Stomach (tissue), 19 donors: ENCODE measurements at places on chromosomes 6 and 20. TPM values are rescaled to one million over a fixed set of nuclear protein-coding genes. Genes with fewer than 3 reads are reported as not detected.

Gene LST1
- total RNA-seq: not detected

Gene RPL10A
- total RNA-seq: 1,370 TPM

Gene CD93
- total RNA-seq: 63.5 TPM

DNA sequence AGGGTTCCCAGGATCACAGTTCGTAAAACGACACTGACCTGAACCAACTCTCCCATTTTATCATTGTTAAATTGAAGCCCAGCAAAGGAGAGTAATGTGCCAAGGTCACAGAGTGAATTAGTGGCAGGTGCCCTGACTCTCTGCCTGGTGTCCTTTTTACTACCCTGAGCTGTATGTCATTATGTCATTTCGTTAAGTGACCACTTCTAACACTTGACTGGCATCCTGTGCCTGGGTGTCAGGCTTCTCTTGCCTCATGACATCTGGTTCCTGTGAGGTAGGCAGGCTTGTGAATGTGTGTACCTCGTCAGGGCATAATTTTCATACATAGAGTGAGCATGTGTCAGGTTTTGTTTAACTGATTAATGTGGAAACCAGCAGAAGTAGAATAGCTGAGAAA is 48.6 kb downstream of the RALY start:
- H3K27me3 ChIP-seq: no peaks in the 10 kb centered on the region
- H3K4me3 ChIP-seq: no peak overlapping the region
- H3K4me1 ChIP-seq: peaks cover 21% of the 10 kb centered on the region
- no peak overlapping the region for H3K27ac ChIP-seq

DNA sequence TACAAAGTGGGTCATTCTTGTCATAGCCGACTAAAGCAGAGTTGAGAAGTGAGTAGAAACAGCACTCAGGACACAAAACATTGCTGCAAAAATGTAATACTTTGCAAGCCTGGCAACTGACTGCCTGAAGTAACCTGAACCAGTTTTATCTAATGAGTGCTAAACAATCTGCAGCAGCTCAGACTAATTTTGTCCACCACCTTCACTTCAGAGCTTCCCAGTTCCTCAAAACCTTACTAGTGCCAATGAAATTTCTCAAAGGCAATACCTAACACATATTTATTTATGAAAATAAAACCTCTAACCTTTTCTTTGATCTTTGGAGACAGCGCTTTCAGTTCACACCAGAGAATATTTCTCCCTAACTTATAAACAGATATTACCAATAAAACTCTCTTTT is 56.7 kb upstream of the FKBP1C start:
- no peaks in the 10 kb centered on the region for H3K36me3 ChIP-seq
- H3K27ac ChIP-seq: no peak overlapping the region
- no peak overlapping the region for H3K4me3 ChIP-seq
- no peak for DNase-seq
- H3K4me1 ChIP-seq: no peaks in the 10 kb centered on the region

DNA sequence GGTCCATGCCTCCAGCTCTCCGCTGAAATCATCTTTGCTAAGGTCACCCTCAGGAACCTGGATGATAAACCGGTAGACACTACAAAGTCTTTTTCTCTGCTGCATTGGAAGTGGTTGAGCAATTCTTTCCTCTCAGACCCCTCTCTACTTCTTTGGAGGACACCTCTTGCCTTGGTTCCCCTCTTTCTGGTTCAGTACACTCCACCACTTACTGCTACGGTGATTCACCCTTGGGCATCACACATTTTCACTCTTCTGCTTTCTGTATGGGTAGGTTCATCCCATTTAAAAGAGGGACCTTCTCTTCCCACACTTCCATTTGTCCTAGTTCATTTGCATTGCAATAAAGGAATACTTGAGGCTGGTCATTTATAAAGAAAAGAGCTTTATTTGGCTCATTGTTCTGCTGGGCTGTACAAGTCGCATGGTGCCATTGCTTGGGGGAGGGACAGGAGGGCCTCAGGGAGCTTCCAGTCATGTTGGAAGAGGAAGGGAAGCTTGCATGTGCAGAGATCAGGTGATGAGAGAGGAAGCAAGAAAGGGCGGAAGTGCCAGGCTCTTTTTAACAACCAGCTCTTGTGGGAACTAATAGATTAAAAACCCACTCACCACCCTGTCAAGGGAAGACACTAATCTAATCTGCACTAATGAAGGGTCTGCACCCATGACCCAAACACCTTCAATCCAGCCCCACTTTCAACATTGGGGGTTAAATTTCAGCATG is 149.7 kb upstream of the TMEM170B start:
- H3K4me3 ChIP-seq: no peak overlapping the region
- H3K4me1 ChIP-seq: no peaks in the 10 kb centered on the region
- H3K27me3 ChIP-seq: no peaks in the 10 kb centered on the region
- no peak overlapping the region for H3K27ac ChIP-seq
- no peaks in the 10 kb centered on the region for H3K36me3 ChIP-seq

DNA sequence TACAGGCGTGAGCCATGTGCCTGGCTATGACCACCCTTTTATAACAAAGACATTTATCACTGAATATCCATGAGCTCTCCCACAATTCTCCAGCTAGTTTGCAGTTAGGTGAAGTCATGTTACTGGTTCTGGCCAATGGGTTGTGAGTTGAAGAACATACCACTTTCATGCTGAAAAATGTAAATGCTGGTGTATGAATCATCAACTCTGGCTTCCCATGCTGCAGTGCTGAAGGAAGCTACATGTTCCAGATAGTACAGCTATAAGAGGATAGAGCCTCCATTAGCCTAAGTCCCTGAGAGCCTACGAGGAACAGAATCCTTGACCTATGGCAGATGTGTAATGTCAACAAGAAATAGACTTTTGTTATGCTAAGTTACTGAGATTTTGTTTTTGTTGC is 180.4 kb downstream of the BTBD9 start:
- H3K36me3 ChIP-seq: no peaks in the 10 kb centered on the region
- no peak overlapping the region for H3K27ac ChIP-seq
- H3K27me3 ChIP-seq: no peaks in the 10 kb centered on the region
- no peak overlapping the region for H3K4me3 ChIP-seq
- H3K4me1 ChIP-seq: no peaks in the 10 kb centered on the region

DNA sequence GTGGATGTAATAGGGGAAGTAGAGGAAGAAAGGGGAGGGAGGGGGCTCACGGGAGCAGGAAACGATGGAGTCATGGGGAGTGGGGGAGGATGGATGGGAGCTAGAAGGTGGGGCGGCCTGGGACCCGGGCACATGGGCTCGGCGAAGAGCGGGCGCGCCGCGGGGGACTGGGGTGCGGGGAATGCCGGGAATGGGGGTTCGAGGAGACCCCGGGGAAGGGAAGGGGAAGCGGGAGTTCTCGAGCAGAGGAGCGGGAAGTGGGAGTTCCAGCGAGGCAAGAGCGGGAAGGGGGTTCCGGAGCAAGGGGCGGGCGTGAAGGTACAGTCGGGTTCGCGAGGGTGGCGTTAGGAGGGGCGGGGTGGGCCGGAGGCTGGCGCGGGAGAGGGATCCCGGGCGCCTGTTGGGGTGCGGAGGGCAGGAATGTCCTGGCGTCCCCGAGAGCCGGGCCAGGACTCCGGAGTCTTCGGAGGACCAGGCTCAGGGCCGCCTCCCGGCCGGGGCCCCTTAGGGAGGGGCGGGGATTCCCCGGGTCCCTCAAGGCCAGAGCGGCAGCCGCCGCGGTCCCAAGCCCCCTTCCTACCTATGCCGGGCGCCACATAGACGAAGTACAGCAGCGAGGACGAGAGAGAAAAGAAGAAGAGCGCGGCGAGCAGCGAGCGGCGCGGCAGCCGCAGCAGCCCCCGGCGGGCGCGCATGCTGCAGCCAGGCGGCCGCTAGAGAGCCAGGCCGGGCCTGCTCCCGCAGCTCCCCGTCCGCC is 504 bp downstream of the B4GALT5 start:
- no peaks in the 10 kb centered on the region for H3K36me3 ChIP-seq
- peaks cover 17% of the 10 kb centered on the region for H3K4me1 ChIP-seq
- H3K27ac ChIP-seq: peak overlapping the region; percentile 99

DNA sequence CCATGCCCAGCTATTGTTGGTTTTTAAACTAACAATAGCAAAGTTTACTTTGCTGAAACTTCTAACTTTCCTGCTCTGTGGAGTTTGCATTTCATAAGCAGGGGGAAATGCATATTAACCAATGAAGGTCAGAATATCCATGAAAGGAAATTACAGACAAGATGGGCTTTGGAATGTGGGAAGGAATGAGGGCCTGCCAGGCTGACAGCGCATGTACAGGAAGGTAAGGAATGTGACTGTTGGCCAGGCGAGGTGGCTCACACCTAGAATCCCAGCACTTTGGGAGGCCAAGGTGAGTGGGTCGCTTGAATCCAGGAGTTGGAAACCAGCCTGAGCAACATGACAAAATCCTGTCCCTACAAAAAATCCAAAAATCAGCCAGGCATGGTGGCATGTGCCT is 49.6 kb downstream of the CDK5RAP1 start:
- H3K4me3 ChIP-seq: no peak overlapping the region
- DNase-seq: no peak
- H3K27me3 ChIP-seq: no peaks in the 10 kb centered on the region

- peak; percentile 55 for DNase-seq
- H3K4me3 ChIP-seq: no peak overlapping the region
- no peaks in the 10 kb centered on the region for H3K36me3 ChIP-seq
- H3K27ac ChIP-seq: no peak overlapping the region
- no peaks in the 10 kb centered on the region for H3K4me1 ChIP-seq
These were observed 191.9 kb downstream of the CD83 start for GRCh38 chr6:14309516-14309915.

- no peaks in the 10 kb centered on the region for H3K27me3 ChIP-seq
- no peaks in the 10 kb centered on the region for H3K36me3 ChIP-seq
- no peaks in the 10 kb centered on the region for H3K4me1 ChIP-seq
- H3K27ac ChIP-seq: no peak overlapping the region
- DNase-seq: no peak
These were observed 213.7 kb downstream of the SYNE1 start for GRCh38 chr6:152423216-152424103.

DNA sequence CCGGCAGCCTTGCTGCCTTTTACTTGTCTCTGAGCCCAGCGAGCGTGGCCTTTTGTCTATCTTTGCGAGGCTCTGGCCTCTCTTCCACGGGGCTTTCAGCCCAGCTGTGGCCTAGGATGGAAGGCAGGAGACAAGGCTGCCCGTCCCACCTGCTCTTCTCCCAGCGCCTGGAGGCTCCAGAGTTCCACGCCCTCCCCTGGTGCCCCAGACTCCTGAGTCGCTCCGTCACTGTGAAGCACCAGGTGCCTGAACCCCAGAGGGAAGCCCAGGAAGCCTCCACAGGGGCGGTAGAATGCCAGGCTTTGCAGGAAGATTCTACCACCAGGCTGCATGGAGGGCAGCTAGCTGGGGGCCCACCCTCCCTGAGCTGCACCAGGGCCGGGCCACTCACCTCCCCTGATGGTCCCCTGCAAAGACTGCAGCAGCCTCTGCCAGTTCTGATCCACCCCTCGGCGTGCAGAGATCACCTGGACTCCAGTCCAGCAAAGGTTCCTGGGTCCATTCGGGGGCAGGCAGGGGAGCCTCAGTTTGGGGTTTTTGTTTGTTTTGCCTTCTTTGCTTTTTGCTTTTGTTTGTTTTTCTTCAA is 384.6 kb downstream of the CDH4 start:
- H3K4me3 ChIP-seq: no peak overlapping the region
- H3K27me3 ChIP-seq: no peaks in the 10 kb centered on the region

DNA sequence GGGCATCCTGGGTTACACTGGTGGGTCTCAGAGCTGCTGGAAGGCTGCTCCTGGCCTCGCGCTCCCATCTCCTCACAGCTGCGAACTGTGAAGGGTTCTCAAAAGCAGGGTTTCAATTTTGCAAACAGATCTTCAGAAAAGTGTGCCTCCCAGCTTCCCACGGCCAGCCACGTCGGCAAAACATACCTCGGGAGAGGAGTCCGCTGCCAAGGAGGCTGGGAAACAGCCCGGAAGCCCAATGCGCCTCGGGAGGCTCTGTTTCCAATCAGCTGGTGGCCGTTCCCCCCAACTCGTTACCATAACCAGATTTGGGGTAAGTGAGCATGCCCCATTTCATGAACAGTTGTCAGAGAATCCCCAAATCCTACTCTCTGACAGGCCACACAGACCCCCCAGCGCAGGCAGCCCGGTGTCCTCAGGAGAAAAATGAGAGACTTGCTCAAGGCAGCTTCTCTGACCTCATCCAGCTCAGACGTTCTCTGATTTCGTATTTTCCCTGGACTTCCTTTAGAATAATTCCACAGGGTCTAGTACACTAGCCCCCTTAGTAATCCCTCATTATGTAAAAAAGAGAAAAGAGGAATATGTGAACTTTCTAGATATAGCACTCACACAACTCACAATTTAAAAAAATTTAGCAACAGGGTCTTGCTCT is 98.4 kb downstream of the SNX5 start:
- no peaks in the 10 kb centered on the region for H3K36me3 ChIP-seq
- no peak for DNase-seq

DNA sequence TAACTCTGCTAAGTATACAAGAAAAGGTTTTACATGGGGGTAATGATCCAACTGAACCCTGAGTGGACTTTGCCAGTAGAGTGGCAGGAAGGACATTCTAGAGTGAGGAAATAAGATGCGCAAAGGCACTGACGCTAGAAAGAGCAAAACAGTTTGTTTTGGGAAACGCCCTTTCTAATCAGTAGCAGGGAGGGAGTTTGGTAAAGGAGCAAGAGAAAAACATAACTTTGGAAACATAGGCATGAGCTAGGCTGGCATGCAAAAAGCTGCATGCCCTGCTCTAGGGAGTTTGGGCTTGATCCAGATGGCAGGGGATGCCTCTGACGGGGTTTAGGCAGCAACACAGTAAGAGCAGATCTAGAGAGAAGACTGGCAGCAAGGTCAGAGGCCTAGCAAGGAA is 135.2 kb downstream of the DST start:
- no peaks in the 10 kb centered on the region for H3K27me3 ChIP-seq
- no peak overlapping the region for H3K4me3 ChIP-seq
- H3K27ac ChIP-seq: no peak overlapping the region
- H3K4me1 ChIP-seq: peaks cover 31% of the 10 kb centered on the region

- DNase-seq: peak; percentile 47
- peaks cover 53% of the 10 kb centered on the region for H3K4me1 ChIP-seq
- no peak overlapping the region for H3K4me3 ChIP-seq
- H3K27me3 ChIP-seq: no peaks in the 10 kb centered on the region
- H3K36me3 ChIP-seq: no peaks in the 10 kb centered on the region
- H3K27ac ChIP-seq: peak overlapping the region; percentile 52
These were observed 62.4 kb downstream of the GCNT2 start for GRCh38 chr6:10583509-10583901.

DNA sequence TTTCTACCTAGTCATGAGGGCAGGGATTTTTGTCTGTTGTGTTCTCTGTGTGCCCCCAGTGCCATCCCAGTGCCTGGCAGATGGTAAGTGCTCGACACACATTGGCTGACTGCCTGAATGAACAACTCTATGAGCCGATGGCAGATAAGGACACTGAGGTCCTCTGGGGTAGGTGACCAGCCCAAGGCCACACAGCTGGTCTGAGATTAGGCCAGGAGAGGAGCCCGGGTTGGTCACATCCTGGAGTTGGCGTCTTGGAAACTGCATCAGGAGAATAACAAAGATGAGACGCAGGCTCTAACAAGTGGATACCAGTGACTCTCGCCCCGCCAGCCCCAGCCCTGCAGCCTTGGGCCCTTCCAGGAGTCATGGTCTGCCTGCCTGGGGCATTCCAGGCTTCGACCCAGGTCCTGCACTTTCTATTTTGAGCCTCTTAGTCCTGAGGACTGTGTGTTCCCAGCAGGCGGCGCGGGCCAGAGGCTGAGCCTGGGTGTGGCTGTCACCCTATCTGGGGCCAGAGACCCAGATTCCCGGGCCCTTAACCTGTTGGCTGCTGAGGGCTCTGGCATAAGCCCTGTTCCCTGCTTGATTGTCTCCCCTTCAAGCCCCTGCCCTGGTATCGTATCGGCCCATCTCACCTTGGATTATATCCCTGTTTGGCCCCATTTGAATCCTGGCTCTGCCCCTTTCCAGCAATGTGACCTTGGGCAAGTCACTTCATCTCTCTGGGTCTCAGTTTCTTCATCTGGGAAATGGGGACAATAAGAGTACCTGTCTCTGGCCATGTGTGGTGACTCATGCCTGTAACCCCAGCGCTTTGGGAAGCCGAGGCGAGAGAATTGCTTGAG is 88.3 kb downstream of the CEBPB start:
- H3K27ac ChIP-seq: peak overlapping the region; percentile 31
- H3K27me3 ChIP-seq: no peaks in the 10 kb centered on the region
- no peaks in the 10 kb centered on the region for H3K36me3 ChIP-seq
